ENCODE measurements at places on chromosomes 7 and 10. TPM values are rescaled to one million over a fixed set of nuclear protein-coding genes. Genes with fewer than 3 reads are reported as not detected.

Gene PLAC9
- total RNA-seq: 8.0 TPM

Gene WNT8B
- total RNA-seq: not detected

Gene SFRP4
- total RNA-seq: 95.2 TPM

Gene HMX2
- not detected for total RNA-seq

Gene RSPH10B
- total RNA-seq: 0.63 TPM

Gene TUBB8
- total RNA-seq: not detected

Gene HDAC9
- 39.9 TPM for total RNA-seq

Gene INMT
- 12.0 TPM for total RNA-seq

Gene MEIG1
- total RNA-seq: 0.46 TPM

Gene TPST1
- total RNA-seq: 86.1 TPM

Gene GRM3
- total RNA-seq: not detected

Gene SLC16A12
- total RNA-seq: 0.33 TPM

Gene ARID5B
- 37.0 TPM for total RNA-seq

Gene MSMB
- total RNA-seq: not detected

Gene AMPH
- total RNA-seq: 0.13 TPM

Gene FAM180A
- 51.3 TPM for total RNA-seq

Gene ANXA8
- not detected for total RNA-seq

Gene TBXAS1
- 1.1 TPM for total RNA-seq

Gene ANLN
- 11.5 TPM for total RNA-seq

Gene TAS2R41
- total RNA-seq: not detected

Gene CALHM1
- total RNA-seq: not detected

Gene TMEM254
- 8.7 TPM for total RNA-seq

Gene ELFN1
- not detected for total RNA-seq

Gene STEAP2
- total RNA-seq: 45.2 TPM

Gene UBN2
- 6.9 TPM for total RNA-seq

Gene MYPN
- total RNA-seq: 2.3 TPM

Gene PNLIPRP1
- not detected for total RNA-seq

Gene ATP6V0E2
- 18.1 TPM for total RNA-seq

Gene HABP2
- not detected for total RNA-seq

Gene RBP3
- not detected for total RNA-seq
